ENCODE measurements at places on chromosomes 3 and 15. TPM values are rescaled to one million over a fixed set of nuclear protein-coding genes. Genes with fewer than 3 reads are reported as not detected.

RBM15B gene
- 51.0 TPM for total RNA-seq

STAC gene
- 1.2 TPM for total RNA-seq

EPHA3 gene
- total RNA-seq: 0.14 TPM

DNA sequence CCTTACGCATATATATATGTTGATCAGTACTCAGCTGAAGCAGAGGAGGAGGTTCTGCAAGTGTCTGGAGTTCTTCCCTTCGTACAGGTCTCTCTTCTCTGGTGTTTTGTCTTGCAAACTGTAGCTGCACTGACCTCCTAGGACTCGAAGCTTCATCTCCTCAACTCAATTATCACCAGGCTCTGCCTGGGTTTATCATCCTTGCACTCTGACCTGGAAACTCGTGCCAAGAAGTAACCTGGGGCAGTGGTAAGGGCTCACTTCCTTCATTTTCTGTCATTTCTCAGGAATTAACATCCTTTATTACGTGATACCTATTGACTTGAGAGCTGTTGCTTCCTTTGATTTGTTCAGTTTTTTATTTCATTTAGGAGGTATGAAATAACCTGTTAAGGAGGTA, 14.4 kb downstream of the REC114 start:
- no peak for DNase-seq

DNA sequence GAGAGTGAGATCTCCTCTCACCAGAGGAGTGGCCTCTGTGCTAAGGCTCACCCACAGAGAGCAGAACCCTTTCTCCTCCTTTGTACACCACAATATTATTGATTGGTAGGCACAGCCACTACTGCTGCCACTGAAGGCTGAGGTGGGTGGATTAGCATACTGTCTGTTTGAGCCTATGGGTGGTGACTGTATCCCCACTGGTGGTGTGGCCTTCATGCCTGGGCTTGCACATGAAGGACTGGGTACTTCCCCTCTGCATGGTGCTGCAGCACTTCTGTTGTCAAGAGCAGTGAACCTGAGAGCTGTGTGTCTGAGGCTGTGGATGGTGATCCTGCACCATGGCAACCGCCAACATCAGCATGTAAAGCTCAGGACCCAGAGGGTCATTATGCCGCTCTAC, 35.7 kb upstream of the NECTIN3 start:
- DNase-seq: no peak

DNA sequence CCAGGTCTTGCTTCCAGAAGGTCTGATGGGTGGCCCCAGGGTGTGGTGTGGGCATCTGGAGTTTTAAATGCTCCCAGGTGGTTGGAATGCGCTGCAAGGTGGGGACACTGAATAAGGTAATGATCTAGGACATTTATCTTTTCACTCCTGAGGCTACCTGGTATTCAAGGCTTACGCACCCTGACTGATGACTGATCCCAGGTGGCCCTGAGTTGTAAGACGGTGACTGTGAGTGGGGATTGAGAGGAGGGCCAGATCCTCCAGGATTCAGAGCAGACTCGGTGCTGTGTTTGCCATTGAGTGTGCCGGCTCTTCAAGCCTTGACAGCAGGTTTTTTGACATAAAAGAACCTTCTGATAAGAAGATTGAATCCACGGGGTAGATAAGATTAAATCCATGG, 40.3 kb downstream of the SLC6A20 start:
- no peak for DNase-seq

- no peak for DNase-seq
Measured at GRCh38 chr3:90180096-90180495, 1072.7 kb downstream of the EPHA3 start.

- no peak for DNase-seq
Measured at GRCh38 chr15:64763874-64764273, 11.5 kb downstream of the RBPMS2 start.

DNA sequence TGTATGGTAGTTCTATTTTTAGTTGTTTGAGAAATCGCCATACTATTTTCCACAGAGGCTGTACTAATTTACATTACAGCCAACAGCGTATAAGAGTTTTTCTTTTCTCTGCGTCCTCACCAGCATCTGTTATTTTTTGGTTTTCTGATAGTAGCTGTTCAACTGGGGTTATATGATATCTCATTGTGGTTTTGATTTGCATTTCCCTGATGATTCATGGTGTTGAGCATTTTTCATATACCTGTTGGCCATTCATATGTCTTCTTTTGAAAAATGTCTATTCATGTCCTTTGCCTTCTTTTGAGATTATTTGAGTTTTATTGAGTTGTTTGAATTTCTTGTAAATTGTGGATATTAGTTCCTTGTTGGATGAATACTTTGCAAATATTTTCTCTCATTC, 114.6 kb downstream of the LRRK1 start:
- DNase-seq: no peak

DNA sequence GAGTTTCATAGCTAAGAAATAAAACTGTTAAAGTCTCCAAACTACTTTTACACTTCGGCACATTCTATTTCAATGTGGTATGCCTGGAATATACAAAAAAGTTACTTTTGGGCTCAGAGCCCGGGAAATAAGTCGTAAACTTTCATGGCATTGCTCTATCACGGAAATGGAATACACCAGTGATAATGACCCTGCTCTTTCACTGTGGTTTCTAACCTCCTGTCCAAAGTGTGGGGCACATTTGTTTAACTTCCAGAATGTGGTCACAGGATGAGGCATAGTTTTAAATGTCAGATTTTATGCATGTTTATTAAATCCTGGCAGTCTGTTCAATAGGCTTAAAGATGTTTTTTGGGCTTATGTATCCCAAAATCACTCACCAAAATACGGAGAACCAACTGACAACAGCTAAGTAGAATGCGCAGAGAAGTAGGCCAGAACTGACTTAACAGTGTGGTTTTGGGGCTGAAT, 5.1 kb downstream of the CXCR6 start:
- DNase-seq: no peak

Measured in dermis blood vessel endothelial cell (primary cell).